HS-27A (cell line): ENCODE measurements at places on chromosomes 2 and 18.

GRCh38 chr18:79385708-79386341 is 9.9 kb upstream of the NFATC1 start:
- DNase-seq, result no peak

DNA sequence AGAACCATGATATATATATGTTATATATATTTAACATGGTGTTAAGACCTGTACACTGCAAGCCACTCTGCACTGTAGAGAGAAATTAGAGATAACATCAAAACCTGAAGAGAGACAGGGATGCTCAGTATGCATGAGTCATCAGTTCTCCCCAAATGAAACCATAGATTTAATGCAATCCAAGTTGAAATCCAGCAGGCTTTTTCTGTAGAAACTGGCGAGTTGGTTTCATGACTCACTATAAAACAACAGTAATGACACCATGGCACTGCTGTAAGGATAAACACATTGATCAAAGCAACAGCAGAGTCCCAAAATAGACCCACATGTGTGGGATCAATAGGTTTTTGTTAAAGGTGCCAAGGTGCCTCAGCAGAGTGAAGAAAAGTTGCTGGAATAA is 65.8 kb downstream of the RTP5 start:
- no peak for DNase-seq

GRCh38 chr2:20643826-20644225 is 7.1 kb downstream of the HS1BP3 start:
- no peak for DNase-seq

DNA sequence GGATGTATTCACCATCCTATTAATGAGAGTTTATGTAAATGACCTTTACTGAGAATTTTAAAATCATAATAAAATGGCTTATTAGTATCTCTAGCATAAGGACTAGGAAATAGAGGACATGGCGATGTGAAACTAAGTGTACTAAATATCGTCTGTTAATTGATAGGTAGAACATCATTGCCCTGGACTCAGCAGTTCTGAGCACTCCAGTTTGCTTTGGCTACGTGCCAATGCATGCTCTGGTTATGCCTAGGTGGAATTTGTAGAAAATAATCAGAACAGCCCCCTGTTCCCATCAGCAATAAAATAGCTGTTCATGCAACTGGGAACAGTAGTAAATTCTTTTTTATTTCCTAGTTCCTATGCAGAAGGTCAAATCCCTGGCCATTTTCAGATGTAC is 247.8 kb downstream of the DOK6 start:
- no peak for DNase-seq

GRCh38 chr2:239561446-239562001 is 160.7 kb upstream of the HDAC4 start:
- DNase-seq, result no peak

DNA sequence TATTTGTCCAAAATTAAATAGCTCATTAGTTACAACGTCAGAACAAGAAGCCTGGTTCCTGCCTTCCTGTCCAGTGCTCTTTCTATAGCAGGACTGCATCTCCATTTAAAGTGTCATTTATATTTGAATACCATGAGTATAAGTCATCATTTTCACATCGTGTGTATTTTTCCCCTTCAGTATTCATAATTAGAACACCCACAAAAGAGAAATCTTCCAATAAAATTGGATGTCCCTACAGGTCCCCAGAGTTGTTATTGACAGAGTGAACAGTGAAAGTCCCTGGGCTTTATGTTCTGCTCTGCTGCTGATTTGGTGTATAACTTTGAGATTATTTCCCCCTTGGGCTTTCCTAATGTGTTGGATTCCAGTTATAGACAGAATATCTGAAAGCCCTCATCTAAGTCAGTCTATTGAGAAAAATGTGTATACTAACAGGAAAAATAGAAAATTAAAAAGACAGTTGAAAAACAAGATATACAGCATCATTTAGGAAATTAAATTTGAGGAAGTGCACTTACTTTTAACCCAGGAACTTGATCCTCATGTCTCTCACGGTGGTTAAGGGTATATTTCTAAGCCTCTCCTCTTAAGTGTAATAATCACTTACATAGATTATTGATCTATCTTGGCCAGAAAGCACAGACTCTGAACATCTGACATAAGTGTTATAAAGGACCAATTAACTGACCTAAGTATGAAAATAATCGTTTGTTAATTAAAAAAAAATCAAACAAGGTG is 15.2 kb upstream of the REV1 start:
- DNase-seq, result no peak

DNA sequence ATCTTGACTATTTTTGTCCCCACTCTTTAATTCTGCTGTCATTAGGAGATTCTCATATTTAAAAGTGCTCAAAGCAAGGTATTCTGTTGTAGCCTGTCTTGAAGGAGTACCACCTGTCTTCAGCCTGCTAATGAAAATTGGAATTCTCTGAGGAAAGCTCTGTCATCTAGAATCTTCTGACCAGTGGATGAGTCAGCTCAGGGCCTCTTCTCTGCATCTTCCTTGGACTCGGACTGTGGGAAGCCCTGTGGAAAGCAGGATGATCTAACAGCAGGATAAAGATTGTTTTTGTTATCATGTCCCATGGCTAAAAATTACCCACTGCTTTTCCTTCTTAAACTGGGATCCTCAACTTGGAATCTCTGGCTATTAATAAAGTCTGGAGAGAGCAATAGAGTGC is 18.7 kb upstream of the TMEM200C start:
- no peak for DNase-seq

- DNase-seq, result peak; percentile 23
Measured at GRCh38 chr2:221402072-221402471, 170.0 kb downstream of the EPHA4 start.

DNA sequence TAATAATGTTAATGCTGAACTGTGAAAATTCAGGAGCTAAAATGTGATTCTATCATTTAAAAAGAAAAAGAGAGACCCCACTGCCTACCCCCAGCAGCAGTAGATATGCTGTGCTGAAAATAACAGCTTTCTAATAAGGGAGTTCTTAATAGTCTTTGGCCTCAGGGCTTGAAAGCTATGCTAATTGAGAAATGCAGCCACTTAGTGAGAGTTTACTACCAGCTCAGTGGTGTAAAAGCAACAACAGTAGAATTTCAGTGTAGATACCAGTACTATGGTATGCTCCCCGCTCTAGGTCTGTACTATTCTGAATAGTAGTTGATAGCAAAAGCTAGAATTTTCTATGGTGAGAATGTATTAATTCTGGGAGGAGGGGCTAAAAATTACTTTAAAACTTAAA is 303.1 kb upstream of the VWC2L start:
- DNase-seq, result no peak

- DNase-seq, result no peak
Measured at GRCh38 chr2:182191061-182191460, 205.4 kb downstream of the PPP1R1C start.

- DNase-seq, result no peak
Measured at GRCh38 chr2:202064171-202064880, 8.7 kb upstream of the KIAA2012 start.

DNA sequence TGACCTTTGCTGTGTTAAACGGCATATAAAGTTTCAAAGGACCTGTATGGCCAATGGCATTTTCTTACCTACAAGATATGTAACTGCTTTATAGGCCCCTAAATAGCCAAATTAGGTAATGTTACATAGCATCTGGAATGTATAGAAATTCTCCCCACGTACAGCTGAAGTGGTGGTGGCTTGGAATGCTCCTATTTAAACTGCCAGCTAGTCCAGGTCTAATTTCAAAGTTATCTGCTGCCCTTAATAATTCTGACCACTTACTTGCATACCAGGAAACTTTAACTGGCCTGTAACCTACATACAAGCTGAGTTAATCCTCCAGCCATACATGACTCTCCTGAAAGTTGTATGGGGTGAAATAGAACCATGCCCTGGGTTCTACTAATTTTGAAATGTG is 1.3 kb downstream of the KIAA2012 start:
- DNase-seq, result no peak

- DNase-seq, result no peak
Measured at GRCh38 chr2:220574038-220574437, 946.6 kb downstream of the SLC4A3 start.

- DNase-seq, result no peak
Measured at GRCh38 chr2:27795868-27796277, 24.4 kb downstream of the MRPL33 start.

- DNase-seq, result no peak
Measured at GRCh38 chr2:208097801-208098200, 26.5 kb downstream of the CRYGD start.

DNA sequence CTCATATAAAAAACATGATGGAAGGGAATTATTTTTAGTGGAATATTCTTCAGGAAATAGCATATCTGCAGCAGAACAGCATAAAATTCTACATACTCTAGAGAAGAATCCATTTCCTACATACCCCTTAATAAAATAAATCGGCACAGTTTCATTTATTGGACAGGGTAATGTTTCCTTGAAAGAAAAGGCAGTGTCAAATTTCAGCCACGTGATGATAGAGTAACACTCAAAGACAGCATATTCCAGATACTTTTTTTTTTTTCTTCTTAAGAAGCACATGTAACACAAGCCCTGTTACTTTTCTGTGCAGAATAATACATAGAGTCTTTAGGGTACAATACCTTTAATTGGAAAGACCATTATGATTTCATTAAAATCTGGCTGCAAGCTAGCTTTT is 204.4 kb downstream of the SRBD1 start:
- DNase-seq, result no peak

- no peak for DNase-seq
Measured at GRCh38 chr2:199488772-199489400, 31.1 kb upstream of the SATB2 start.

DNA sequence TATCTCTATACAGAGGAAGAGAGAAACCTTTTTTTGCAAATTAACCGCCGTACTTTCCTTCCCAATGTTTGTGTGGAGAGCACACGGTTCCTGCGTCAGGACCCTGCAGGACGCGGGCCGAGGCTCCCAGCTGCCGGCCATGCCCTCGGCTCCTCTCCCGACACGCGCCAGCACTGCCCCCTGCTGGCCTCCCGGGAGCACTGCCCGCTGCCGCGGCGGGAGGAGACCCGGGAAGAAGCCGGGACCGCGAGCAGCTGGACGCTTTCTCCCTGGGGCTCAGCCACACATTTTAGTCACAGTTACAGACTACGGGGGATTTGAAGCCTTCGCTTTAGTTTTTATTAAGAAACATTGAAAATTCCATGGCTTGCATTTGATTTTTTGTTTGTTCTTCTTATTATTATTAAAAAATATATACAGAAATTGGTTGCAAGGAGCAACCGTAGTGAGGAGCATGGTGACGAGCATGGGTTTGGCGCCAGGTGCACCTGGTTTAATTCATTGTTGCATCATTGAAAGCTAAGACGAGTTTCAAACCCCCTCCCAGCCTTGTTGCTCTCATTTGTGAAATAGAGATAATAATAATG is 401.2 kb downstream of the GALR1 start:
- DNase-seq, result peak; percentile 1

GRCh38 chr2:106664669-106665068 is 177.5 kb downstream of the CD8B2 start:
- no peak for DNase-seq

DNA sequence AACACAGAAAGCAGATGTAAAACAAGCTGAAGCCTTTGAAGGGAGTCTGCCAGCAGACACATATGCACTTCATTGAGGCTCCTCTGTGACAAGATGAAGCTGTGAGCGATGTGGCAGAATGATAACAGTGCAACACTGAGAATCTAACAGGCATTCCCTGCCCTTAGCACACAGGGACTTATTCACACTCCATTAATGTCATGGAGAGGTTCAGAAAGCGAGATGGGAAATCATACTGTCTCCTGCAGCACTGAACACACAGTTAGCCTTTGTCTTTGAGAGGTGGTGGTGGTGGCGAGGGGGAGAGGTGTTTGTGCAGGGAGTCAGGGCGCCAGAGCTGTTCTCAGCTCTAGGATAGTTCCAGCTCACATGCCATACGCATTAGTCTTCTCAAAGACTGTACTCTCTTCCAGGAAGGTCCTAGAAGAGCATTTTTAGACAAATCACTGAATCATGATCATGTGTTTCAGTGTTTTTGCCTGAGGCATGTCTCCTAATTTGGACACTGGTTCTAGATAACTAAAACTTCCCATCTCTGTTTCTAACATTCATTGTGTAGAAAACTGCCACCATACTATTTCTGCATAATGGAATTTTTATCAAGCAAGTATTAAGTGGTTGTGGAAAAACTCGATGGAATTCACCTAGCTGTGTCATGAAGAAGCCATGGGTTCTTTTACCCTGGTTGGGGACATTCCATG is 93.5 kb upstream of the ITGB6 start:
- no peak for DNase-seq

DNA sequence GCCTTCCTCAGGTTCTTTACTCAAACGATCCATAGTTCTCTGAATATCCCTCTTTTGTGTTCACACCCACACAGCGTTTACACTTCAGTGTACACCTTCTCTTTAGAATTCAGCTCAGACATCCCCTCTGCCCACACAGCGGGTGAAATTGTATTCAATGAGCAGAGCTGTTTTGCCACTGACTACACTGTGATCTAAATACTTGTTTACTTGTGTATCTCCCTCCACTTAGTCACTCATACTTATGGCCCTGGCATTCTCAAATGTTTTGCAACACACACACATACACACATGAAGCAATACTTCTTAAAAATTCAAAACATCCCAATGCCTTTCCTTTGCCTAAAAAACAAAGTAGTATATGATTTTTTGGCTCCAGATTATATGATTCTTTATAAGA is 297.1 kb downstream of the TMX3 start:
- no peak for DNase-seq

GRCh38 chr2:198191651-198192050 is 387.3 kb downstream of the PLCL1 start:
- no peak for DNase-seq

DNA sequence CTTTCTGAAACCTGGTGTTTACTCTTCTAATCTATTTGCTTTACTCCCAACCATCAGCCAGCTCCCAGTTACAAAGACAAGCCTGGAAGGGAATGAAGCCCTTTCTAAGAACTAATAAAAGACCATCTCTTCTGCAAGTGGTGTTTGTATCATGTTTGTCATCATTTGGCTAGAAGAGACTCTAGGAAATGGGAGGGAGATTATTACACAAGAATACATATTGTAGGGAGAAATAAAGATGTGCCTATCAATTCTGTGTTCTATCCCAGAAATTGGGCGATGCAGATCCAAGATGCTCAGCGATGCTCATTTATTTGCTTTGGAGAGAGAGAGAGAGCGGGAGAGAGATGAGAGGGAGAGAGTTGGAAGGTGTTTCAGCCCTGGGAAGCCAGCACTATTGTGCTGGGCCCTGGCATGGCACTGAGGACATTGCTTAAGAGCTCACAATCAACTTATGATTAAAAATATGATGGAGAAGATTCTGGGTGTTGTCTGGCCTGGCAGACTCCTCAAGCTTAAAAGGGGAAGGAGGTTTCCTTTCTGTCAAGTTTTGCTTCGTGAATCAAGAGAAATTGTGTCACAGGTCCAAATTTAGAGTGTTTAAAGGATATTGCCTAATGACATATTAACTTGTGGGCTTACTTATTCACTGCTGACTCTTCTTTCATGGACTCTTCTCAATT is 41.8 kb upstream of the AFF3 start:
- DNase-seq, result no peak

DNA sequence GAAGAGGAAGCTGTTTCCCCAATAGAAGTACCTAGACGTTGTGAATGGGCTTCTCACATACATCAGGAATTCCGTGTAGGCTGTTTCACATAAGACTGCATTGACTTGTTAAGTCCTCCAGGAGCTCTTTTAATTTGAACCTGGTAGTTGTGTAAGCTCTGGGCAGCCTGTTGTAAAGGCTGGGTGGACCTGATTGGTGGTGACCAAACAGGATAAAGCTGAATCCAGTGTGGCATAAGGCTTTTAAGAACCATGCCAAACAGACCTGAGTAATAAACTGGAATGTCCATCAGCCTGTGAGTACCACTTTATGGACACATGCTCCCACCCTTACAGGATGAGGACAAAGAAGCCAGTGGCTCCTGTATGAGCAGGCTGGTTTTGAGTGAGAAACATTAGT is 24.1 kb downstream of the RMND5A start:
- DNase-seq, result no peak
